A549 treated with CpdA at 1 μM for 4 hours (cell line): ENCODE measurements at places on chromosomes 1 and 21. TPM values are rescaled to one million over a fixed set of nuclear protein-coding genes. Genes with fewer than 3 reads are reported as not detected.

The CLDN19 gene
- total RNA-seq = not detected in 5 replicates

The EPHA2 gene
- total RNA-seq = 104 to 139 TPM (median 130 TPM) in 5 replicates

The PLA2G2D gene
- 0.03 TPM in 1 of 5 replicates, not detected in the others for total RNA-seq

The CLCA4 gene
- total RNA-seq = not detected in 5 replicates

The IRF6 gene
- 0.08 to 0.11 TPM (median 0.08 TPM) in 5 replicates for total RNA-seq
